Bronchial epithelial cell (primary cell): ENCODE measurements at places on chromosomes 12 and 14. TPM values are rescaled to one million over a fixed set of nuclear protein-coding genes. Genes with fewer than 3 reads are reported as not detected.

DNA sequence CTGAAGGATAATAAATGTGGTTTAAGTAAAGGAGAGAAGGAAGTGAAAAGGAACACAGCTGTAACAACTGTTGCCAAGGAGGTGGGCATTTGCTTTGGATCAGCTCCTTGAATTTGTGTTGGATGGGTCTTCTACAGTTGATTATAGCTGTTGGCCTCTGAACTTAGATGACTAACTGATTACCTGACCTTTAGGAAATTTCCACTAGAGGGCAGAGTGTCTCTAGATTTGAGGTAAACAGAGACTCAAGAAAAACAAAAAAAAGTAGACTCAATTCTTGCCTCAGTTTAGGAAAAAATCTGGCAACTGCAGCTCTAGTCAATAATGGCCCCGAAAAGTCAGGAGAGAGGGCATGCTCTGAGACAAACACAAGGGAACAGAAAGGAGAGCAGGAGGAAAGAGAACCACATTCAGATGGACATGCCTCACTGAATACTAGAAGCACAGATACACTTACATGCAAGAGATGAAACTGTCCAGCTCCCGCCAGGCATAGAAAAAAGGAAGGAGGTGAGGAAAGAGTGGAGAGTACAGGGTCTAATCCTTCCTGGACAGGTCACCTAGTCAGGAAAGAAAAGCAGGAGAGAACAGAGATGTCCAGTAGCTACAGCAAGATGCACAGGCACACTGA, 20.6 kb downstream of the COX14 start:
- DNase-seq, result peak; percentile 39

DNA sequence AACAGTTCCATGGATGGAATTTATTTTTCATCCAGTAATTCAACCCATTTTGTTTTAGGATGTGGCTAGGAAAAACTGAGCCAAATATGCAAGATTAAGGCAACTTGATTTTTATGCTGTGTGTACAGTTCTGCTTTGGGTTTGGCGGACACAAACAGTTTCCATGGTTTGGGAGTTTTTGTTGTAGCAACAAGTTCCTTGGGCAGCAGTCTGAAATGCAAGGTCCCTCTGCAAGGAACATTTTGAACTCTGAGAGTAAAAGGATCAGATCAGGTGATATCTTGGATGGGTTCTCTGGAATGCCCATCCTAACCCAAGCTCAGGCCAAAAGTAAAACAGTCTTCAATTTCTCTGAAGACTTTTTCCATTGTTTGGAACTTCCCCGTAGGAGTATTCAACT, 161.2 kb downstream of the TMX1 start:
- no peak for DNase-seq

- peak; percentile 50 for DNase-seq
Observed at GRCh38 chr14:73209953-73210352, 27.4 kb upstream of the PAPLN start.

DNA sequence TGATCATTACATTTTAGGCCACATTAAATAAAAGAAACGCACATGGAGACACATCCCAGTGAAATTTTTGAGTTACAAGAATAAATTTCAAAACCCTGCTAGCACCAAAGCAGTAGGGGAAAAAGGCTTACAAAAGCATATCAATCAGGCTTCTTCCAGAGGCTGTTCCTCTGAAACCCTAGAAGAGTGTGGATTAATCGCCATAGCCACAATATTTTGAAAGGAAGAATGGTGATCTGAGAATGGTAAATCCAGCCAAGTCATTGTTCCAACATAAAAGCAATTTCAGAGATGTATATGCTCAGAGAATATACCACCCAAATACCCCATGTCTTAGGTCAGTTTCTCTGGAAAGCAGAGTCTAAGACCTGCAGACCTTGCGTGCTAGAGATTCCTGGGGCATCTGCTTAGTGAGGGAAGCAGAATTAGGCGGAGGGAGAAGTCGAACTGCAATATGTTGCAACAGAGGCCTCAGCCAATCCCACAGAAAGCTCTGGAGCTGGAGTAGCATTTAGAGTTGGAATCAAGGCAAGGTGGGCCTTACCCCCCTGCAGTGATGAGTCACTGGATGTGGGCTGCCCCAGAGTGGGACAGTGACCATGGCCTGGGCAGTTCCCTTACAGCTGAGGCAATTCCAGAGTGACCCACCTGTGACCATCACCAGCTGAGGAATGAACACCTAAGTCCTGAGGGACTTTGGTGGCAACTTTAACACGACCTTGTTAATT, 125.2 kb downstream of the NTF3 start:
- DNase-seq, result no peak

DNA sequence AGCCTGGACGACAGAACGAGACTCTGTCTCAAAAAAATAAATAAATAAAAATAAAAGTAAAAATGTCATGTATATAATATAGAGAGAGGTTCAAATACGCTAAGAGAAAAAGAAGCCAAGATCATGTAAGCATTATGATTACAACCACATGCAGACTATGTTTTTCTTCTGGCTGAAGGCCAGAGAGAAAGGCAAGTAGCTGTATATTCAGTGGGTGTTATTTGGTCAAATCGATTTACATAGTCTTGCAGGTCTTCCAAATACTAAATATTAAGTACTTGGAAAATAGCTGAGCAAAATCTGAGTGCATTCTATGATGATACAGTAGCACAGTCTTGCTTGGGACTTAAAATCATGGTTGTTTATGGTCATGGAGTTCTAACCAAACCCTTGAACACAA, 758.0 kb downstream of the DIO2 start:
- DNase-seq, result no peak

GRCh38 chr12:101430456-101430855, 22.9 kb upstream of the ARL1 start:
- no peak for DNase-seq

DNA sequence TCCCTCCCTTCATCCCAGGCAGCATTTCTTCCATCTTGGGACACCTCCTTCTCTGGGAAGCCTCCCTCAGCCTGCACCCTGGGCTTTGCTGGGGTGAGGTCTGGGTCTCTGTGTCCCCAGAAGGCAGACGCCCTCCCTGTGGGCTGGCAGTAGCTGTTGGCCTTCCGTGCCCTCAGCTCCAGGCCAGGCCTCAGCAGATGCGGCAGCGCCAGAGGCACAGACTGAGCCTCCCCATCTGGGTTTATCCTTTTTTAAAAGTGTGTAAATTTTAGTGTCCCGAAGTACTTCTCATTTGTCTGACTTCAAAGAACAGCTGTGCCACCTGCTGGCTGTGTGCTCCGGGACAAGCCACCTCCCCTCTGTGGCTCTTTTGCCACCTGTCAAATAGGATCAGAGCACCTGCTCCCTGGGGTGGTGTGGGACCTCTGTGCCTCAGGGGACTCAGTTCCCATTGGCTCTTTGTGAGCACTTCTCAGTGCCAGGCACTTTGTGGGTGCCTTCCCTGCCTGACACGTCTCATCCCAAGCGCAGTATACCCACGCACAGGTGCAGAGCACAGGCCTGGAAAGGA, 11.1 kb downstream of the EXOC3L4 start:
- no peak for DNase-seq

DNA sequence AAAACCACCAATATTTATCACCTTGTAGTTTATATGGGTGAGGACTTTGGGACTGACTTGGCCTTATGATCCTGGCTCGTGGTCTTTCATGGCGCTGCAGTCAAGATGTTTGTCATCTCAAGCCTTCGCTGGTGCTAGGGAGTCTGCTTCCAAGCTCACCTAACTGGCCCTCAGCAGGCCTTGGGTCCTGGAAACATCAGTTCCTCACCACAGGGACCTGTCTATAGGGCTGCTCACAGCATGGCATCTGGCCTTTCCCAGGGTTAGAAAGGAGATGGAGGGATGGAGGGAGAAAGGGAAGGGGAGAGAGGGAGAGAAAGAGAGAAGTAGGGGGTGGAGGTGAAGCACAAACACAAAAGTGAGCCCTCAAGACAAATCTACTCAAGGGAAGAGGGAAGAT, 31.7 kb downstream of the VCPKMT start:
- no peak for DNase-seq

DNA sequence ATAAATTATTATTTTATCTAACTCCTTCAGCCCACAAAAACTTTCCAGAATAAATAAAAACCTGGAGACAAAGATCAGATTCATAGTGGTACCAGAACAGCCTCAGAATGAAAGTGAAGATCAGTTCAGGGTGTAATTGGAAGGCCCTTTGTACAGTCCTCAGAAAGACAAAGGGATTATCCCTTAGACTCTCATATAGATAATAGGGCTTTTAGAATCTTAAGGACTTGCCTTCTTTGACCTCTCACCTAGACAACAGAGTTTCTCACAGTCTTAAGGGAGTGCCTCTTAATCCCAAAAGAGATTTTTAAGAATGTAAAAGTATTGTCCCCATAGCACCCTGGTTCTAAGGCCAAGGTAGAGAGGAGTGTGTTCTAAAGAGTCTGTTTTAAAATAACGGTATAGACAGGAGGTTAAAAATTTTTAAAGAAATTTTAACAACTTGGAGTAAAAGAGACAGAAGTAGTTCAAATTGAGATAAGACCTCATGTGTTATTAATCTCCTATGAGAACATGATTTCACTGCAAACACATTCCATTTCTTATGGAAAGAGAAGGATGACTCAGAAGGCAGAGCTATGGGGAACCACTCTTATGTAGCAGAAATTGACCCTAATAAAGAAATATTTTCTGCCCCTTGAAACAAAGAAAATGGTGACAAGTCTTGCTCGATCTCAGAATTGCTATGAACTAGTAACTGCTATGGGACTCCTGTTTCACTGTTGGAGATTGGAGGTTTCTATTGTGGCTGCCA, 24.2 kb upstream of the NOVA1 start:
- peak; percentile 4 for DNase-seq

DNA sequence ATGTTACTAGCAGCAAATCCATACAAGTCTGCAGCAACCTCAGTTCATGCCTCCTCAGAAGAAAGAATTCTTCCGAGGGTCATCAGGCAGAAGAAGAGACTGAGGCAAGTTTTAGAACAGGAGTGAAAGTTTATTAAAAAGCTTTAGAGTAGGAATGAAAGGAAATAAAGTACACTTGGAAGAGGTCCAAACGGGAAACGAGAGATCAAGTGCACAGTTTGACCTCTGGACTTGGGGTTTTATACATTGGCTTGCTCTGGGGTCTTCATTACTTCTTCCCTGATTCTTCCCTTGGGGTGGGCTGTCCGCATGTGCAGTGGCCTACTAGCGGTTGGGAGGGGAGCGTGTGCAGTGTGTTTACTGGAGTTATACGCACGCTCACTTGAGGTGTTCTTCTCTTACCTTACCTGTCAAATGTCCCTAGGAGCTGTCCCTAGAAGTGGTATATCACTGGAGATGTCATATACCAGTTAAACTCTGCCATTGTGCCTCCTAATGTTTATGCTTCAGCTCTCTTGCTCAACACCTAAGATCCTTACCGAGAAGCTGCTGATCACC, 372.8 kb upstream of the KITLG start:
- DNase-seq, result no peak

DNA sequence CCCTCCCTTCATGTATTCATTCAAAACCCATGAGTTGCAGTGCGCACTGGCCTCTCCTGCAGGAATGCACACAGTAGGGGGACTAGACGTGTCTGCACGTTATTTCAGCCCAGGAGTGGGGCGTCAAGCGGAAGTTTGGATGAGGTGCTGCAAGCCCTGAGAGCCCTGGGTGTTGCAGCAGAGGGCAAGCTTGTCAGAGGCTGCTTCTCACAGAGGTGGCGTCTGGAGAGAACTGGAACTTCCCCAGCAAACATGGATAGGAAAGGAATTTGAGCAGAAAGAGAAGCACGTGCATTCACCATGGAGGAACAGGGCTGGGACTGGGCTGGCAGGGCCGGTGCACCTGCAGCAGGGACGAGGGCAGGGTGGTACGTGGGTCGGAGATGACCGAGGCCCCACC, 64.9 kb downstream of the TECPR2 start:
- no peak for DNase-seq

Gene MYH6
- not detected in 2 replicates for total RNA-seq

Gene REP15
- 0.51 and 0.53 TPM in 2 replicates for total RNA-seq

Gene LRRC43
- under 0.01 and 0.51 TPM in 2 replicates for total RNA-seq

Gene RTL1
- total RNA-seq, result not detected in 2 replicates
